ENCODE measurements at places on chromosomes 12 and 14.

GRCh38 chr12:75479963-75480461 lies 543 bp upstream of the GLIPR1 start:
- DNase-seq, result no peak

GRCh38 chr12:14972816-14973215 lies at the start of gene PDE6H:
Gene PDE6H, plus strand, starts transcription at chr12:14973042. Its CDS starts 4,971 bp downstream, at chr12:14978013.
- DNase-seq, result no peak

GRCh38 chr12:126781593-126781992 lies 1485.4 kb upstream of the TMEM132C start:
- no peak for DNase-seq

GRCh38 chr12:114194956-114195355 lies 211.0 kb downstream of the TBX5 start:
- no peak for DNase-seq

- DNase-seq, result peak; percentile 86
Observed at GRCh38 chr14:93788543-93789227, 400 bp upstream of the PRIMA1 start.

DNA sequence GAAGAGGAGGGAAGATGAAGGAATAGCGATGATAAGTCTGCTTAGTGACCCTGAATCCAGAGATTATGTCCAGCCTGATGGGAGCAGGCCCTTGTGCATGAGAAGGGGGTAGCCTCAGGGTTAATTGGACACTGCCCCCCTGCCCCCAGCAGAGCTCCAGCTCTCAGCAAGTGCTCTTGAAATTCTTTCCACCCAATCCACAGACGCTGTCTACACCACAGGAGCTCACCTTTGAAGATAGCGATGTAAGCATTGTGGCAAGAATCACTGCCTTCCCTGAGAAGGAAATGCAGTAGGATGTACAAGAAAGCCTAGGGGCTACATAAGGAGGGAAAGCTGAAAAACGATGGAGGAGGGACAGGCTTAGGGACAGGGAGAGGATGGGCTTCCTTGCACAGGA lies 39.4 kb downstream of the CRACR2A start:
- DNase-seq, result no peak

DNA sequence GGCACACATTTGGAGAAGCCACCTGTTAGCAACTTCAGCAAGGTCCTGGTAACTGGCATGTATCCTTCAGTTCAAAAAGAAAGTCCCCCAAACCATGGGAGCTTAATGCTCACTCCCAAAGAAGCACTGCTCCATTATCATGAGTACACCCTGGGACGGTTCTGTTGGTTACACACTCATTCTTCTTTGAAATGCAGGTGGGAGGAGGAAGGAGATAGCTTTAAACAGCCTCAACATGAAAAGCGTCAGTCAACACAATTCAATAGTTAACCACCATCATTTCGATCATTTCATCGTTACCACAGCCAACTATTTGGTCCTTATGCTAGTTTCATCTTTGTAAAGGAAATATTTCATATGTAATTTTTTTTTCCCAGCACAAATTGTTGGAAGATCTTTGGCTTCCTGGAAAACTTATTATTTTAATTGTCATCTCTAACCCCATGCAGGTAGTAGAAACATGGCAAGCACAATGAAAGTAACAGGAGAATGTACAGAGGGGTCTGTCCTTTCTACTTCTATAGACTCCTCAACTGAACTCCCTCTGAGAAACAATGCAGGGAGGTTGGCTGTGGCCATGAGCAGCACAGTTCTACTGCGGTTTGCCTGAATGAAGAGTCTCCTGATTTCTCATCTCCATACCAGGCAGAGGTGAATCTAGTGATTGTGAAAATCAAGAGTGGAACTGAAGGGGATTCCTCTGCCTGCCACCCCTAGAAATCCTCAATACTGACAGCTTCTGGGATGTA lies 196.4 kb upstream of the FOXN3 start:
- no peak for DNase-seq

- DNase-seq, result peak; percentile 0
Observed at GRCh38 chr14:103560691-103561090, 1.8 kb downstream of the BAG5 start.

GRCh38 chr12:52744493-52745156 lies 32.5 kb downstream of the KRT76 start:
- DNase-seq, result no peak

- DNase-seq, result no peak
Observed at GRCh38 chr14:50607761-50608160, 47.8 kb downstream of the ATL1 start.

DNA sequence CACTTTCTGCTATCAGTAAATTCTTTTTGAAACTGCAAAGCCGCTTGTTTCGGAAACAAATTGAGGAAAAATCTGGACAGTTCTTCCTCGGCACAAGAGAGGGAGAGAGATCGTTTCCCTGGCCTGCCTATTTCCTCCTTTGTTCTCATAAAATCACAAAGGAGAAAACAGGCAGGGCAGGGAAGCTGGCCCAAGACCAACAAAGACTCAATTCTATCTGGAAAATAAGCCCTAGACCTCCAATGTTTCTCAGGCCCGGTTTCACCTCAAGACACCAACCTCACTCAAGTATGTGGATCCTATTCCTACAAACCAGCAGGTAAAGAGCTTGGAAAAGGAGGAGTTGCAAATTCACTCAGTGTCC lies 19.5 kb downstream of the DICER1 start:
- DNase-seq, result peak; percentile 32

- DNase-seq, result no peak
Observed at GRCh38 chr14:99099051-99099787, 172.8 kb downstream of the BCL11B start.

DNA sequence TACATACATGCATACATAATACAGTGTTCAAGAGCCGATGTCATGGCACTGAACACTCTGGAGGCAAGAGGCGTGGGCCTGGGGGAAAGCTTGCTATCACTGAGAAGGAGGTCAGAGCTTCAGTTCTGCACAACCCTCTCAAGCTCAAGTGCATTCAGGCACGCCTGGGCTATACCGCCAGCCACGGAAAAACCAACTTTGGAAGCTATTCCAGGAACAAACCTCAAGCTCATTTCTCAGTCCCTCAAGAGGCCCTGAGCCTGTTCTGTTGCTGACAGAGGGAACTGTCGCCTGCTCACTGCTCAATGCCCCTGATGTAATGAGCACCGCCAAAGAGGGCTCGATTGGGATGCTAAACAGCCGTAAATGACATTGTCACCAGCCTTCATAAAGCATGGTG lies 9.2 kb downstream of the NOS1 start:
- no peak for DNase-seq

- peak; percentile 72 for DNase-seq
Observed at GRCh38 chr12:105706321-105706972, 376.0 kb downstream of the C12orf75 start.

DNA sequence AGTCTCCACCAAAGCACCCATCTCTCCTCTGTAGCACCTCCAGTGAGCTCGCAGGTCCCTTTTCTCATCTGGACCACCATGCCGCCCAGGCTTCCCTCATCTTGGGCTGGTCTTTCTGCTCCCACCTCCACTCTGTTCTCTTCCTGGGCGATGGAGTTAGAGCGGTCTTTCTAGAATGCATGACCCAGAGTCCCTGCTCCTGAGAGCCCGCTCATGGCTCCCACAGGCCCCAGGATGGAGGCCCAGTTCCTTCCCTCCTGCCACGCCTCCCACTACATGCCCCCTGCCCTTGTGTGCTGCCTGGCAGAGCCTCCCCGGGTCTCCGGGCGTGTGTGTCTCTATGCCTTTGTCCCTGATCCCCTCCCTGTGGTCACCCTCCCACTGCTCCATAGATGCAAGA lies 100.7 kb upstream of the RTL1 start:
- no peak for DNase-seq

- DNase-seq, result peak; percentile 33
Observed at GRCh38 chr12:19373586-19373985, 65.7 kb upstream of the AEBP2 start.

DNA sequence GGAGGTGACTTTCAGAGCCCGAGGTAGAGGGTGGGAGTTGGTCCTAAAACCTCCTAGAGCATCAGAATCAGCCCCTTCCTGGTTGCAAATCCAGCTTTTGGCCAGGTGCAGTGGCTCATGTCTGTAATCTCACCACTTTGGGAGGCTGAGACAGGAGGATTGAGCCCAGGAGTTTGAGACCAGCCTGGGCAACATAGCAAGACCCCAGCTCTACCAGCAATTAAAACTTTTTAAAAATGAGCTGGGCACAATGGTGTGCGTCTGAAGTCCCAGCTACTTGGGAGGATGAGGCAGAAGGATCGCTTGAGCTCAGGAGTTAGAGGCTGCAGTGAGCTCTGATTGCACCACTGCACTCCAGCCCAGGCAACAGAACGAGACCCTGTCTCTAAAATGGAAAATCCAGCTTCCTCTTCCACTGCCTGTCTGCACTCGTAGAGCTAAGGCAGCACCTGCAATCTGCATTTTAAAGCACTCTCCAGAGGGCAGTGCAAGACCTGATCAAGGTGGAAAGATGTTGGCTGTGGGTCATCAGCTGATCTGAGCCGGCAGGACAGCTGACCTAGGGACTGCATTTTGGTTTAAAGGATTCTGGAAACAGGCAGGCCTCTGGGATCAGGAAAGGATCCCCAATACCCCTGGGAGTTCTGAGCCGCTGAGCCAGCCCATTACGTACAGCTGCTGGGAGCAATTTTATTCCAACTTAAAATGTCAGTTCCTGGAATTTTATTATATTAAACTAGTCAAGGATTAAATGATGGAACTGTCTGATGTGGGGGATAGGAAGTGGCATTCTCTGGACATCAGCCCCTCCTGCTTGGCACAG lies 1.8 kb upstream of the TESC start:
- DNase-seq, result no peak

GRCh38 chr14:76720382-76720813 lies 40.9 kb upstream of the VASH1 start:
- DNase-seq, result peak; percentile 90

DNA sequence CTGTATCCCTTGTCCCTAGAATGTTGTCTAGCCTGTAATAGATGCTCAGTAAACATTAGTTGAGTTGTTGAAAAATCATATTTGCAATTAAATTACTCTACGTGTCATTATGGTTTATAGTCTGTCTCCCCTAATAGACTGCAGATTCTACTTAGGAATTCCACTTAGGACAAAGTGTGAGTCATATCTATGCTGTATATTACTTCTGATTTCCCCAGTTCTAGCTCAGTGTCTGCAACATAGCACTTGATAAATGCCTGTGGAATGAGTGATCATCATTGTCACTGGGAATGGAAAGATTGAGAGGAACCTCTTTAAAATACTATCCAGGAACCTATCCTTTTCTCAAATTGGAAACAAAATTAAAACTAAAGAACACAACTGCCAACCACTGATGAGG lies 99.3 kb downstream of the TBX5 start:
- no peak for DNase-seq

DNA sequence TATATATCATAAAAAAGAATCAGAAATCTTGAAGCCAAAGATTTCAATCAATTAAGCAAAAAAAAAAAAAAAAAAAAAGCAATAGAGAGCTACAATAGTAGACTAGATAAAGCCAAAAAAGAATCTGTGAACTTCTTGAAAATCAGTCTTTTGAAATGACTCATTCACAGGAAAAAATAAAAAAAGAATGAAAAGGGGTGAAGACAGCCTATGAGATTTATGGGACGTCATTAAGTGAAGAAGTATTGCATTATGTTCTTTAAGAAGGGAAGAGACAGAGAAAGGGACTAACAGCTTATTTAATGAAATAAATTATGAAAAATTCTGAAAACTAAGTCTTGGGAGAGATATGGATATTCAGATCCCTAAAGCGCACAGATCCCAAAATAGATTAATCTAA lies 103.8 kb downstream of the ACSS3 start:
- DNase-seq, result no peak

GRCh38 chr14:90184571-90185266 lies 71.6 kb upstream of the PSMC1 start:
- no peak for DNase-seq

GRCh38 chr14:29926701-29927375 lies 809 bp downstream of the PRKD1 start:
- DNase-seq, result peak; percentile 86

DNA sequence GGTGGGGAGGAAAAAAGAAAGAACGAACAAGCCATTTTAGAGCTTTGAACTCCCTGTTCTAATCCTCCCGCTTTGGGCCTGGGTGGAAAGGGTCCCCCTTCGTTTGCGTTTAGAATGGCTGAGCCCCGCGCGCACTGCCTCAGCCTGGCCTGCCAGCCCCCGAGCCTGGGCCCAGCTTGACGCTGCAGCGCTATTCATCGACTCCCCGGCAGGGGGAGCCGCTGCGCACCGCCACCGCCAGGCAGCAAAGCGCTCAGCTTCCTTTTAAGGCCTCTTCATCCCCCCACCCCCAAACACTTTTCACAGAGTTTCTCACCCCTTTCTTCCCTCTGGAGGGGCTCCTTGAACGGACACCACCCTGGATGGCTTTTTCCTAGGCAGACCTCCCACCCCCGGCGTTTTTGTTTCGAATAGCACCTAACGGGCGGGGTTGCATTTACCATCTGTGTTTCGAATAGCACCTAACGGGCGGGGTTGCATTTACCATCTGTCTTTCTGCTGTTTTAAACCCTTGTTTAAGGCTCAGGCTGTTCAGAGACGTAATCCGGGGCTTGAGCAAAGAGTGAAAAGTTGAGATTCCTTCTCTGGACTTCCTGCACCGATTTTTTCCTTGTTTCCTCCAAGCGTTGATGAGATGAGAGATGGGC lies 56.4 kb upstream of the PIWIL1 start:
- peak; percentile 76 for DNase-seq

DNA sequence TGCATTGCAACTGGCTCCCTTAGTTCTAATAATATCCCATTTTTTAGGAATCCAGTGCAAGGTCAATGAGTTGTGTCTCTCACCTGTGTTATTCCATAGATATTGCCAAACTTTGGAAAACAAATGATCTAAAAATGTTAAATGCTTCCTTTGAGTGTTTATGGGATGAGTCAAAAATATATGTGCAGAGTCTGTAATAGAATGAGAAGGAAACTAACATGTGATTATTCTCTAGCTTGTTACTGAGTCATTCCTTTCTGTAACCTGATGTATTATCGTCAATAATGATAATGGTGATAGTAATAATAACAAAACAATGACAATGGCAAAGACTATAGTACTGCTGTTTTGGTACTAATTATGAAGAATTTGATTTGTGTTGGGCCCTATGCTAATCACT lies 11.5 kb downstream of the ACSS3 start:
- DNase-seq, result no peak

DNA sequence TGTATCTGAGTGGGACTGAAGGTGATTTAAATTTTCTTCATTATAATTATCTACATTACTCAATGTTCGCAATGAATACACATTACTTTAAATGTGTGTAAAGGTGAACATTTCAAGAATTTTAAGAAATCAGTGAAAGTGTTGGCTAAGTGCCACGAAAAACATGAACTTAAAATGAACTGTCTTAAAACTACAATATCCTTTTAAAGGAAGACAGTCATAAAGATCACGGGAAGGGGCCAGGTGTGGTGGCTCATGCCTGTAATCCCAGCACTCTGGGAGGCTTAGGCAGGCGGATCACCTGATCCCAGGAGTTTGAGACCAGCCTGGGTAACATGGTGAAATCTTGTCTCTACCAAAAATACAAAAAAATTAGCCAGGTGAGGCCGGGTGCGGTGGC lies 11.2 kb downstream of the MOK start:
- peak; percentile 61 for DNase-seq

- DNase-seq, result no peak
Observed at GRCh38 chr12:129727100-129727499, 176.7 kb downstream of the TMEM132D start.

GRCh38 chr14:64628940-64629408 lies 75.2 kb upstream of the PLEKHG3 start:
- DNase-seq, result no peak

- DNase-seq, result no peak
Observed at GRCh38 chr12:105547786-105548185, 217.3 kb downstream of the C12orf75 start.

- peak; percentile 73 for DNase-seq
Observed at GRCh38 chr12:7905071-7905470, 30.9 kb downstream of the SLC2A3 start.

- no peak for DNase-seq
Observed at GRCh38 chr12:30748147-30748546, 6.6 kb downstream of the CAPRIN2 start.
